Naive B cell (primary cell): ENCODE measurements at places on chromosomes 16 and 17.

GRCh38 chr17:66301864-66302741 lies at the start of gene PRKCA:
TSS of gene PRKCA (plus strand) at chr17:66302613.
- peak; percentile 46 for DNase-seq

DNA sequence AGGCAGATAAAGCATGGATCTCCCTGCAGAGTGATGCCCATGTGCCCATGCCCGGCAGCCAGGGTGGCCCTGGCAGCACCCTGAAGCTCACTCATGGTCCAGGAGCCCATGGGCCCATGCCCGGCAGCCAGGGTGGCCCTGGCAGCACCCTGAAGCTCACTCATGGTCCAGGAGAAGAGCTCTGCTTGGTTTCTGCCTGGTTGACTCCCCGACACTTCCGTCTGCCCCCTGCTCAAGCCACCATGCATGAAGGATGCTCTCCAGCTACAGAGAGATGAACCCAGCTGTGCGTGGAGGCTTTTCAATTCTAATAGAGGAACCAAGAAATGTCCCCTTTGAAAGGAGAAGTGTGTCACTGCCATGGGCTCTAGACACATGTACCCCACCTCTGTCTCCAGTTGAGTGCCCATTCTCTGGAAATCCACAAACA lies 8.7 kb downstream of the CCL17 start:
- DNase-seq = peak; percentile 86

DNA sequence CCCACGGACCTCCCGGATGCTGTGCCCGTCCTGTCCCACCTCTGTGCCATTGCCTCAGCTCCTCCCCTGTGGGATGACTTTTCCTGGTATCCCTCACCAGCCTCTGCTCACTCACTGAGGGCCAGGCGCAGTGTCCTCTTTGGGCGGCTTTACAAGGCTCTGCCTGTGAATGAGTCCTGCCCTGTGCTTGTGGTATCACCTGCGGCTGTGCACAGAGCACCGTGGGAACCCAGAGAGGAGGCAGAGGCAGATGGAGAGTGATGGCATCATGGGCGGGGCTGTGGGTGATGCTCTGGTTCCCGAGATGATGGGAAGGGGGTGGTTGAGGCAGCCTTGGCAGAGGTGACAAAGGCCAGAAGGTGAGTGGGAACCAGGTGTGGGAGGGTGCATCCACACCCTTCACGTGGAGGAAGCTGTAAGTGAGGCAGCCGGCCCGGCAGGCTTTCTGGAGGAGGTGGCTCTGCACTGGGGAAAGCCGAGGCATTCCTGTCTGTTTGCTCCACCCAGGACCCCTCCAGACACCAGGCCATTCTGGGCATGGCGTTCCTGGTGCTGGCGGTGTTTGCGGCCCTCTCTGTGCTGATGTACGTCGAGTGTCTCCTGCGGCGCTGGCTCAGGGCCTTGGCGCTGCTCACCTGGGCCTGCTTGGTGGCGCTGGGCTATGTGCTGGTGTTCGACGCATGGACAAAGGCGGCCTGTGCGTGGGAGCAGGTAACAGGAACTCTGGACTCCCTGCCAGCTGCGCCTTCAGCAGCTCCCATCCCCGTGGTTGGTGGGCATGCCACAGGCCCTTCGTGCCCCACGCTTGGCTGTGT lies 23.8 kb downstream of the ADCY7 start:
- DNase-seq = no peak

DNA sequence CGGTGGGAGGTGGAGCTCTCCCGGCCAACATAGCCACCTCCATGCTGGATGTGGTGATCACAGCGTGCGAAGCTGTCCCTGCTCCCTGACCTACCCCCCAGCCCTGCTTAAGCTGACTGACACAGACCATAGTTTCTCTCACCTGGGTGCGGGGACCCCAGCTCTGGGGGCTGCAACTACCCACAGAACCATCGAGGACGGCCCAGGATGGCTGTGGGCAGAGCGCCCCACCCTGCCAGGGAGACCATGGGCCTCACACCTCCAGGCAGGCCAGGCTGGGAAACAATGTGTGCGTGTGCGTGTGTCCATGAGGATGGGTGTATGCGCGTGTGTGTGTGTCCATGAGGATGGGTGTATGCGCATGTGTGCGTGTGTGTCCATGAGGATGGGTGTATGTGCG lies 20.4 kb downstream of the BAHCC1 start:
- DNase-seq = no peak

- DNase-seq = no peak
Observed at GRCh38 chr17:27647765-27648164, 16.8 kb downstream of the LGALS9 start.

GRCh38 chr17:81906476-81907218 lies 4.6 kb downstream of the PCYT2 start:
- DNase-seq = no peak

GRCh38 chr16:54504372-54504771 lies 217.8 kb upstream of the IRX3 start:
- no peak for DNase-seq

DNA sequence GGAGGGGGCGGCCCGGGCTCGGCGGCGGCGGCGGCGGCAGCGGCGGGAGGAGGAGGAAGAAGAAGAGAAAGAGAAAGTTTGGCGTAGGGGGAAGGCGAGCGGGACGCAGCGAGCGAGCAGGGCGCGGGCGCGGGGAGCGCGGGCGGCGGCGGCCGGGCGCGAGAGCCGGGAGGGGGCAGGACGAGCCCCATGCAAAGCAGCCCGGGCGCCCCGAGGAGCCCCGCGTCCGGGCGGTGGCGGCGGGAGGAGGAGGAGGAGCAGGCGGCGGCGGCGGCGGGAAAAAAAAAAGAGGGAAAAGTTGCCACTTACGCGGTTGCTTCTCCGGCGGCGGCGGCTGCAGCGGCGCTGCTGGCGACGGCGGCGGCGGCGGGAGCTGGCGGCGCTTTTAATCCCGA lies 10.3 kb upstream of the ZFHX3 start:
- peak; percentile 44 for DNase-seq

DNA sequence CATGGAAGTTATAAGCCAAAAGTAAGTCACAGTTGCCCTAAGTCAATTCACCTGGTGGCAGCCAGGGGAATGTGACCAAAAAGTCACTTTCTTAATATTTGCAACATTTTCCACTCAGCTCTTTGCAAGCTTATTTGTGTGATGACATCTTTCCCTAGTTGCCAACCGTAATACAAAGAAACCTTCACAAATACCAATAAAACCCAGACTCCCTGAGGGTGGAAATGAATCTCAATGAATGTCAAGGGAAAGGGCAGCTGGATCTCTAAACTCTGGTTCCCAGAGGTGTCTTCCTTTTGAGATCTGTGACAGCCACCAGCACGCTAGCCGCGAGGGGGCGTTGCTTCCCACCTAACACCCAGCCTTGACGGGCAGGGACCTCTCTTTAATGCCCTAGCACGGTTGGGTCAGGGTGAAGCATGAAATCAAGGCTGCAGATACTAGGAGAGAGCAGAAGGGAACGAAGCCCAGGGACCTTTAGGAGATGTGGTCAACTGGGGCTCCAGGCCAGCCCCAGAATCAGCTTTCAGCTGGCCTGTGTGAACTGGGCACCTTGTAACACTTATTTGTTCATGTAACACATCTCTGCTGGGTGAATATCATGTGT lies 82.2 kb downstream of the CMC2 start:
- DNase-seq = no peak

DNA sequence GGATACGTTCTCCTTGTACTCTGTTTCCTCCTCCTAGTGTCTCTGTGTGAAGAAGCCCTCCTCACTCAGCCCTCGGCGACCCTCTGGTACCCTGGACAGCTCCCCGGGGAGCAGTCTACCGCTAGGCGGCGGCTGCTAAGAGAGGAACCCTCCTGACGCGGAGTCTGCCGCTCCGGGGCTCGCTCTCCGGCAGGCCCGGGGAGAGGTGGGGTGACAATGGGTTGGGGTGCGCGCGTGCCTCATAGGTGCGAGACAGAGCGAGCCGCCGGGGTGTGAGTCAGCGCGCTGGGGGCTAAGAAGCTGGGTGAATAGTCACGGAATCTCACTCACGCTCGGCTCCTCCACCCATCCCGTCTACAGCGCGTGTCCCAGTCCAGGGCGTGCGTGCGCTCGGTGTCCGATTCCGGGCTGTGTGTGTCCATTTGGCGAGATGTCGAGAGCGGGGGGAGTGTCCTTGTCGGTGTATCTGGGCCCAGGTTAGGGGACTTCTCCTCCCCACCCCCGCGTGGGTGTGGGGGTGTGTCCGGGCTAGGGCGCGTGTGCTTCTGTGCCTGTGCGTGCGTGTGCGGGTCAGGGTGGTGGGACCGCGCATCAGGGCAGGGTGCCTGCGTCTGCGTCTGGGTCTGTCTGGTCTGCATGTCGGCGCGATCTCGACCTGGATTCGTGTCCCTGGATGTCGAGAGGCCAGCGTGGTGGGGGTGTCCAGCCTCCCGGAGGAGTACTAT lies 577 bp upstream of the HS3ST2 start:
- no peak for DNase-seq

DNA sequence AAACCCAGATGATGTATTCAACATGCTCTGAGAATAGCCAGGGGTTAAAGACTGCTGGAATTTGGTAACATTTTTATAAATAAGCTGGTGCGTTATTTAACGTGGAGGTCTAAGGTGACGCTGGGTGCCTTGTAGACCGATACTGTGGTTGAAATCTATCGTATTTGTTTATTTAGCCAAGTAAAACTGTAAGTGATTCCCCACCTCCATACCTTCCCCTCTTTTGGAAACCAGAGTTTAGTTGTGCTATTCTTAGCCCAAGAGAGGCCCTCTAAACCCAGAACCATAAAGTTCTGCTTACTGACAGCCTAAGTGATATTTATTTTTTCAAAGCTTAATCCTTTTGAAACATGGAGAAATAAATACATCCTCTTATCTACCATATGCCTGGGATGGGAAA lies 744.5 kb downstream of the WWOX start:
- no peak for DNase-seq

GRCh38 chr17:17258998-17259397 lies 22.0 kb upstream of the FLCN start:
- no peak for DNase-seq

DNA sequence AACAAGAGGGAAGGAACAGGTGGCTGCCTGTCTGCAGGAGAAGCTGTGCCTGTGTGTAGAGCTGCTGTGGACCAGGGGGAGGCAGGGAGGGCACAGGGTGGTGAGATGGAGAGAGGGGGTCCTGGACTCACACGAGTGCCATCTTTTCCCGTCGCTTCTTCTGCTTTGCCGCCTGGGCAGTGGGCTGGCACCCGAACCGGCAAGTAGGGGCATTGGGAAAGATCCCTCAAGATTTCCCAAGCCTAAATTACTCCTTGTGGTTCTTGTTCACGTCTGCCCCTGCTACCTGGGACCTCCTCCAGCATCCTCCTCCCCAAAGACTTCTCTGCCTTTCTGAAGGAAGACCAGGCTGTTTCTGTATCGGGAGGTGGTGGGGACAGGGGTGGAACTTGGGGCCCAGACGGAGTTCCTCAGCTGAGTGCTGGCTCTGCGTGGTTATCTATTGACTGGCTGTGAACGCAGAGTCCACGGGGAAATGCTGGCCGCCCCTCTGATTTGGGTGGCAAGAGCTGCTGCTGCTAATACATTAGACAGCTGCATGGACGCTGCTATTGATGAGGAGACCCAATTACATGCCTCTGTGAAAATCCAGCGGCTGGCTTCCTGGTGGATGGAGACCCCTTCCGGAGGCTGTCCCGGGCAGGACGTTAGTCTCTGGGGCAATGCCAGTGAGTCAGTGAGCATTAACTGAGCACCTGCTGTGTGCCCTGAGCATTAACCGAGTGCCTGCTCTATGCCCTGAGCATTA lies 114.5 kb downstream of the OR1D5 start:
- no peak for DNase-seq

- no peak for DNase-seq
Observed at GRCh38 chr16:1258906-1259759, 3.3 kb downstream of the TPSD1 start.

- no peak for DNase-seq
Observed at GRCh38 chr16:86392436-86393152, 117.7 kb upstream of the FOXF1 start.

- no peak for DNase-seq
Observed at GRCh38 chr16:66832190-66832589, 1.4 kb upstream of the NAE1 start.

DNA sequence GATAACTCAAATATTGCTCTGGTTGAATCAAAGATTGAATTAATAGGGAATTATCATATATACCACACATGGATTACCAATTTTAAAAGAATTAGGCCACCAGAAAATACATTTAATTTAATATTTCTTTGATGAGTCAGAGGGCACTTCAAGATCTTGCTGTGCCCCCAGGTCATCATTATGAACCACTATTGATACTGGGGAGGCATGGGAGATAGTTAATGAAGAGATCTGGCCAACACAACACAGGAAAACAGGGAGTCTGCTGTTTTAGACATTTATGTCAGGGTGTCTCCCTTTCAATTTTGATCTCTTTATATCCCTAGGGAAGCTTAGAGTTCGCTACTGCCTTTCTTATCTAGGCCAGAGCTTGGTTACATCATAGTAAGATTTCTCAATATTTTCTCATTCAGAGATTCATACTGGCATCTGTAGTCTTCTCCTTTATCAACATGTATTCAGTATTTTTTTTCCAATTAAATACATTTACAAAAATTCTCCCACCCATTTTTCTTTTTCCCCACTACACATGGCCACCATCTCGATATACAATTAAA lies 158.3 kb upstream of the ZFHX3 start:
- no peak for DNase-seq

DNA sequence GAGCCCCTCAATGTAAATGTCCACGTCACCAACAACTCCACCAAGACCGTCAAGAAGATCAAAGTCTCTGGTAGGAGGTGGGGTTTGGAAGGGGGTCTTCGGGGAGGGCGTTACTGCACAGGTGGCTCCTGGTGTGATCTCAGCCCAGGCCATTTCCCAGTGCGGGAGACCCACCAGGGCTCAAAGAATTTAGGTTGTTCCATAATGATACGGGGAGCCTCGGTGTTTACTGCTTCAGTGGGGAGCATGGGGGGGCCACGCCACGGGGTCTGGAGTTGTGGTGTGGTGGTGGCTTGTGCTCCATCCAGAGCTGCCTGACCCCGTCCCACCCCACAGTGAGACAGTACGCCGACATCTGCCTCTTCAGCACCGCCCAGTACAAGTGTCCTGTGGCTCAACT lies 7.8 kb downstream of the ARRB2 start:
- no peak for DNase-seq

DNA sequence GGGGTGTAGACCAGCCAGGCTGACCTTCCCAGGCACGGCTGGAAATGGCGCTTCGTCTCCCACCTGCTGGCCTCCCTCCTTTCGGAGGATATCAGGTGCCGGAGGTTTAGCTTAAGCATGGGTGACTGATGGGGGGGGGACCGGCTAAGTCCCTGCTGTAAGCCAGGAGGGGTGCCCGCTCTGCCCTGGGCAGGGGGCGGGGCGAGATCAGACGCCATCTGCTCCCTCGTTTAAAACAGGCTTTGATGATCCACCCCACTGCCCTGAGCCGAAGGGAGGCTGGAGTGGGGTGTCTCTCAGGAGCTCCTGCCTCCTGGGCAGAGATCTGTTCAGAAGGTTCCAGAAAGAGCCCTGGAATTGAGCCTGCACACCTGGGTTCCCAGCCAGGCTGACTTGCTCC lies 26.0 kb downstream of the C16orf74 start:
- DNase-seq = no peak

DNA sequence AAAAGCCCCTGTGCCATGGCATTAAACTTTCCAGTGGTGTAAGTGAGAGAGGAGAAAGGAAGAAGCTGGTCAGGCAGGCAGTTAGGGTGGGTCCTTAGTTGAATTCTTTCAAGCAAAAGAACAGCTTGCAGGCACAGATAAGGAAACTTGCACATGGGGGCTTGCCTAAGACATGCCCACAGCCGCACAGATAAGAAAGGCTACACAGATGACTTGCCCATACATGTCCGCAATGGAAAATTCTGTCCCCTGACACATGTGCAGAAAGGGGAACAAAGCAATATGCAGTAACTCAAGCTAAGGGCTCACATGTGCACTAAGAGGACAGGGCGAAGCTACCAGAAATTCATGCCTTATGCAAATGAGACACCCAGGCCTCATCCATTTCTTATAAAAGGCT lies 69.9 kb downstream of the GSG1L start:
- DNase-seq = no peak

- no peak for DNase-seq
Observed at GRCh38 chr17:3968886-3969524, 4.8 kb upstream of the ATP2A3 start.
